ENCODE measurements at places on chromosomes 1 and 21. TPM values are rescaled to one million over a fixed set of nuclear protein-coding genes. Genes with fewer than 3 reads are reported as not detected.

Gene MARK1
- 24.4 TPM for total RNA-seq

Gene LCE6A
- total RNA-seq: not detected

Gene GPR153
- 8.3 TPM for total RNA-seq

Gene CLCNKB
- total RNA-seq: not detected

Gene TADA1
- 8.3 TPM for total RNA-seq

Gene VSIG8
- total RNA-seq: not detected

Gene CADM3
- total RNA-seq: 24.3 TPM

Gene SLC19A1
- total RNA-seq: 10.0 TPM

Gene SPRR2F
- total RNA-seq: not detected

Gene TRIM58
- 0.86 TPM for total RNA-seq

Gene PTPN22
- 2.3 TPM for total RNA-seq

Gene GPR37L1
- 0.58 TPM for total RNA-seq

DNA sequence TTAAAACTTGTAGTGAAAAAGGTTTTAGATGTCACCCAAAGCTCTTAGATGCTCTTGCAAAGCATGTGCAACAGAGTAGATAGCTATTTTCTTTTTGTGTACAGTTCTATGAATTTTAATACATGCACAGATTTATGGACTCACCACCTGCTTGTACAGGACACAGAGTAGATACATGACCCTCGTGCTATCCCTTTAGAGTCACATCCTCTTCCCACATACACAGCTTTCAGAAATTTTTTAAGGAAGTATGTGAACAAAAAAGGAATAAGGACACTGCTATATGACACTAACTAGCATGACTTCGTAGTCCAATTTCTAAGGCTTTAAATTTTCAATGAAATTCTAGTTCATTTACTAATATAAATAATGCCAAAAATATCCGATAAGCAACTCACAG lies 60.9 kb downstream of the ABL2 start:
- no peak for DNase-seq

GRCh38 chr1:100832694-100833428 lies 61.8 kb downstream of the EXTL2 start:
- no peak for DNase-seq

GRCh38 chr1:117555806-117556205 lies 50.0 kb upstream of the TENT5C start:
- DNase-seq: no peak

DNA sequence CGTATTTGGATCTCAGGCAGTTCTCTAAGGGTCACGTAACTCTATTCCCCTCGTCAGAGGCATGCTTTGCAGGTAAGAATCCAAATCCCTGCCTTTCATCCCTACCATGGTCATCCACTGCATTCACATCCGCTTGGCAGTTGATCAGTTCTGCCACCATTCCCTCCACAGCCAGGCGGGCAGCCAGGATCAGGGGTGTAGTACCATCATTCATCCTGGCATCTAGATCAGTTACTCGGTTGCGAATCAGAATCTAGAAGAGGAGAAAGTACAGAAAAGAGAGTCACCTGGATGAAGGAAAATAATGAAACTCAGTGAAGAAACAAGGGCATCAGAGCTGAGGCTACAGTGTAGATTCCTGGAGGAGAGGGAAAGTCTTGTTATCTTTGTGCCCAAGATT lies 22.0 kb upstream of the ADAM30 start:
- DNase-seq: no peak

GRCh38 chr1:45356186-45356585 lies 15.9 kb upstream of the MUTYH start:
- DNase-seq: no peak

GRCh38 chr1:222918801-222919477 lies 104.1 kb downstream of the DISP1 start:
- no peak for DNase-seq

DNA sequence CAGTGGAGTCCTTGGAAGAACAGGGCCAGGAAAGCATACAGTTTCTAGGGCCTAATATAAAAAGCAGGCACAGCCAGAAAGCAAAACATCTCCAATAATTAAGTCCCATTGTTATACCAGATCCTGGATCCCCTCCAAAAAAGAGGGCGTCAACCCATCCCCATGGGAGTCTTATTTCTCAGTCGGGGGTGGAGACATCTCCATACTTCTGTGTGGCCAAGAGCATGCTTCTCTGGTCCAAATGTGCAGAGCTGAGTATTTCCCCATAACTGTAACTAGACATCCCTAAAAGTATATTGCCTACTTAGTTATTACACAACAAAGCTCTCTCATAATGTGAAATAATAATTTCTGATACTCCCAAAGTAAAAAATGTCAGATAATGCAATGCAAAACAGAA lies 104.2 kb upstream of the SOX13 start:
- no peak for DNase-seq

DNA sequence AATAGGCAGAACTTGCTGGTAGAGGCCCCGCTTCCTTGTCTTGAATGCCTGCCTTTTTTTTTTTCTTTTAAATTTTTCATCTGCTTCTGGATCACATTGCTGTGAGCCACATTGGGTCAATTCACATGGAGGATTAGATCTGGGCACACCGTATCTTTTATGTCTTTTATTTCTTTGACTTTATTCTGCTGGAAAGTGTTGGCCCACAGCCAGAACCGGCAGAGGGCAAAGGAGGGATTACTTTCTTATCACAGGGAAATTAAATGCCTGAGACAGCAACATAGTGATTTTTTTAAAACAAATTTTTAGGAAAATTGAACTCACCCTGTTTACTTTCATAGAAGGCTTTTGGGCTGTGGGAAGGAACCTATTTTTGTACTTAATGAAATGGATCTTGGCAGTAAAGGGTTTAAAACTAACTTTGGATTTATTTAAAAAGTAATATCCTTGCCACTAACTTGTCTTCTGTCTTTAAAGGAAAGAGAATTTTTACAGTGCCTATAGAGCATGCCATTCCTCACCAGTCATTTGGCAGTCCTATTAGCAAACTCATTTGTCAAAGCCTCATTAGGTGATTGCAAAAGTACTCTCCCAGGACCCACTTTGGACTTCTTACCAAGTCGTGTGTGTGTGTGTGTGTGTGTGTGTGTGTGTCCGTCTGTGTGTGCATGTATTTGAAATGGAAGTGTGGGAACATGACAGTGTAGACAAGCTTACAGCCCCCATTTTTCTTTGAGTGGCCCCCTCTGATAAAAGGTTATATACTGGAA lies 68.4 kb downstream of the ST6GALNAC3 start:
- DNase-seq: no peak

- DNase-seq: no peak
Observed at GRCh38 chr21:36048357-36048756, 12.0 kb downstream of the SETD4 start.

GRCh38 chr21:41418956-41419680 lies 6.9 kb upstream of the MX1 start:
- no peak for DNase-seq

DNA sequence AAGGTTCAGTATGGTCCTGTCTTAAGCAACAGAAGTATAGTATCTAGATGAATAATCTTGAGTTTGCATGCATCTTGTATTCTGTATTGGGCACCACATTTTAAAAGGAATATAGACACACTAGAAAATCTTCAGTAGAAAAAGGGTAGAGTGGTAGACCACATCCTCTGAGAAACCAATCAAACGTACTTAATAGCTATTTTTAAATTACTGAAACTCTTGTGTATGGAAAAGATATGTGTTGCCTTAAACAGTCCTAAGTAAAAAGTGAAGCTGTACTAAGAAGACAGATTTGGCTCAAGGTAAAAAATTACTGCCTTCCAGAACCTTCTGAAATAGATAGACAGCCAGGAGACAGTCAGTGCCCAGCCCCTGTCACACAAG lies 3.1 kb downstream of the CTXND2 start:
- no peak for DNase-seq

DNA sequence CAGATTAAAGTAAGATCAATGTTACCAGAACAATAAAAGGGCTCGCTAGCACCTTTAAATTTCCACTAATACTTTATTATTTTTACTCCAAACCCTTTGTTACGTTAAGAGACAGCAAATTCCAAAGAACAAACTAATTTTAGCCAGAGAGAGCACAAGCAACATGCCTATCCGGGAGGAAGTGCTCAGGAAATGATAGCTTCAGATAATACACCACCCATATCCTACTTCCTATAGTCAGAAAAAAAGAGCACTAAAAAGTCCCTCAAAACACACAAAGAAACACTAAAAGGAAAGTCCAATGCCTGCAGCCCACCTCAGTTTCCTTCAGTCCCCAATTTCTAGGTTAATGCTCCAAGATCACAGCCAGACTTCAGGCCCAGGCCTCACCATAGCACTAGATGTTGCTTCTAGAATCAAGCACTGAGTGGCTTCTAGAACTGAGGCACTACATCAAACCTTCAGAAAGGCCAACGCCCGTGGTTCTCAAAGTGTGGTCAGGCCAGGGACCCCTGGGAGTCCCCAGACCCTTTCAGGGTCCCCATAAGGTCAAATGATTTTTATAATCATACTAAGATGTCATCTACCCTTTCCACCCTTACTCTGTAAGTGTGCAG lies 142.6 kb downstream of the PSMG1 start:
- no peak for DNase-seq

DNA sequence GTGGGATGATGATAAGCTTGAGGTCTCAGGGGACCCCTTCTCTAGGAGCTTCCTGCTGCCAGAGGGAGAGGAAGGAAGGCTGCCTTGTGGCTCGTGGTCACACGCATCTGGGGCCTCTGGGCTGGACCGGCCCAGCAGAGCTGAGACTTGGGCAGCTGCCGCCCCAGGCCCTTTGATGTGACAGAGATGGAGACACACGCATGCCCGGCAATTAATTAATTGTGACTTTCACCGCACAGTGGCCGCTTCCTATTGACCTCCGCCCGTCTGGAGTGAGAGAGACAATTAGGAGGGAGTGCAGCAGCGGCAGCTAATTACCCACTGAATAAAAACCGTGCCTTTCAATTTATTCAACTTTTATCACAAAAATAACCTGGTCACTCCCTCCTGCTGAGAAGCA lies 16.6 kb upstream of the C1QA start:
- DNase-seq: no peak

DNA sequence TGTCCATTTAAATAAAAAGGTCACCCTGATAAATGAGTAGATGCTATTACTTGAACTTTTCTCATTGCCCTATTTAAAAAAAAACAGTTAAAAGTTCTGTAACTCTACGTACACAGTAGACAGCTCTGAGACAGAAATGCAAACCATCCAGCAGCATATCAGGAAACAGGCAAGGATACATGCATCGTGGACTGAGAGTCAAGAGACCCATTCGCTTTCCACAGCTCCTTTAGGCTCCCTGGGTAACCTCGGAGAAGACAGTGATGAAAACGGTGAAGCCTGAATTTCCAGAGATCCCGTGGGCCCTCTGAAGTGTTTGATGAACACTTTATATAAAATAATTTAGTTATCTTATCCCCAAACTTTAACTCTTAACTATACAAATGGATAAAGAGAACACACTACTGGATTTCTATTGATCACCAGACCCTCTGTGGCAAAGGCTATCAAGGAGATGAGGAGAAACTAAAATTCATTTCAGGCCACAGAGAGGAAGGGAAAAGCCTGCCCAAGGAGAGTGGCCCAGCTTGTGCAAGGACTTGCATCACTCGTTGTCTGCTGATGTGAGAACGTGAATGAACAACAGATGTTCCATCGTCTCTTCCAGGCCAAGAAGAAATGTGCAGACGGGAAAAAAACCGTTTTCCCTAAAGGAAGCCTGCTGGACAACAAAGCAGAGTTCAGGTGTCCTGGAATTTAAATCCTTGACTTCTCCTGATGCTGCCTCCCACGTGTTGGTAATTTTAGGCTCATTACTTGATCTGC lies 131.0 kb downstream of the TGFBR3 start:
- DNase-seq: no peak

DNA sequence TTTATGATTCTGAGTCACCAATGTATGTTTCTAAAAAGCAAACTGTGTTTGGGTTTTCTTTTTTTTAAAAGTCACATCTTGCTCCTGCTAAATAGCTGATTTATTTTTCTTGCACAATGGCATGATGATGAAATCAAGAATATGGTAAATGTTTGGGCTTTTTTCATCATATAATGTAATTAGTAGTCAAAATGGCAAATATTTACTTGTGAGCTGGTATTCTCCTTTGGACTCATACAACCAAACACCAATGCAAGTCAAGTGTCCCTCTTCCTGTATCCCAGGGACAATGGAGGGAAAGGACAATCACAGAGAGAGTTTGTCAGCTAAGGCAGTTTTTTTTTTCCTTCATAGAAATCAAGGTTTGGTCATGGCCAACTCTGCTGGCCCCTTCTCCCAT lies 94.6 kb upstream of the RALGPS2 start:
- DNase-seq: no peak

- DNase-seq: no peak
Observed at GRCh38 chr1:54052431-54052933, 522 bp downstream of the TMEM59 start.
